ENCODE measurements at places on chromosomes 7 and 10.
A peak's percentile ranks its signal among the peaks of the same experiment; 100 is the strongest.

- DNase-seq = no peak
These were observed 29.8 kb upstream of the EPC1 start for GRCh38 chr10:32376771-32377170.

GRCh38 chr7:96675548-96675947 lies 34.1 kb downstream of the SEM1 start:
- DNase-seq = no peak

- no peak for DNase-seq
These were observed 60.4 kb upstream of the STRIP2 start for GRCh38 chr7:129373651-129374428.

GRCh38 chr10:114103284-114103683 lies 59.6 kb downstream of the ADRB1 start:
- no peak for DNase-seq

GRCh38 chr10:98154076-98154475 lies 19.6 kb downstream of the R3HCC1L start:
- no peak for DNase-seq

GRCh38 chr7:128073671-128074310 lies 42.6 kb upstream of the LRRC4 start:
- no peak for DNase-seq

DNA sequence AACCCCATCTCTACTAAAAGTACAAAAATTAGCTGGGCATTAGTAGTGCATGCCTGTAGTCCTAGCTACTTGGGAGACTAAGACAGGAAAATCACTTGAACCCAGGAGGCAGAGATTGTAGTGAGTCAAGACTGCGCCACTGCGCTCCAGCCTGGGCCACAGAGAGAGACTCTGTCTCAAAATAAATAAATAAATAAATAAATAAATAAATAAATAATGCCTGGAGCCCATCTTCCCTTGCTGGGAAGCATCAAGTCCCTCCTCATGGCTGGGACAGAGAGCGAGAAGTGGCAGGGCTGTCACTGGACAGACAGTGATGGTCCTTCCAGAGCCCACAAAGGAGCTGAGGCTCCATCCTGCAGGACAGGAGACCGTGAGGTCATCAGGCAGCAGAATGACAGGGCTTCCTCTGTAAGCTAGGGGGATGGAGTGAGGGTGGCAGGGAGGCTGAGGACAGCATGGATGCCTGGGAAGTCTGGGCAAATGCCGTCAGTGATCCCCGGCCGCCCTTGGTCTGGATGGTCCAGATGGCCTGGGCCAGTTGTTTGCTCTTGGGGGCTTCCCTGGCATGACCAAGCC lies 36.4 kb upstream of the ELN start:
- DNase-seq = no peak

- DNase-seq = no peak
These were observed 20.7 kb upstream of the CFTR start for GRCh38 chr7:117458977-117459583.

GRCh38 chr10:61971003-61971325 lies 69.5 kb downstream of the ARID5B start:
- DNase-seq = no peak

DNA sequence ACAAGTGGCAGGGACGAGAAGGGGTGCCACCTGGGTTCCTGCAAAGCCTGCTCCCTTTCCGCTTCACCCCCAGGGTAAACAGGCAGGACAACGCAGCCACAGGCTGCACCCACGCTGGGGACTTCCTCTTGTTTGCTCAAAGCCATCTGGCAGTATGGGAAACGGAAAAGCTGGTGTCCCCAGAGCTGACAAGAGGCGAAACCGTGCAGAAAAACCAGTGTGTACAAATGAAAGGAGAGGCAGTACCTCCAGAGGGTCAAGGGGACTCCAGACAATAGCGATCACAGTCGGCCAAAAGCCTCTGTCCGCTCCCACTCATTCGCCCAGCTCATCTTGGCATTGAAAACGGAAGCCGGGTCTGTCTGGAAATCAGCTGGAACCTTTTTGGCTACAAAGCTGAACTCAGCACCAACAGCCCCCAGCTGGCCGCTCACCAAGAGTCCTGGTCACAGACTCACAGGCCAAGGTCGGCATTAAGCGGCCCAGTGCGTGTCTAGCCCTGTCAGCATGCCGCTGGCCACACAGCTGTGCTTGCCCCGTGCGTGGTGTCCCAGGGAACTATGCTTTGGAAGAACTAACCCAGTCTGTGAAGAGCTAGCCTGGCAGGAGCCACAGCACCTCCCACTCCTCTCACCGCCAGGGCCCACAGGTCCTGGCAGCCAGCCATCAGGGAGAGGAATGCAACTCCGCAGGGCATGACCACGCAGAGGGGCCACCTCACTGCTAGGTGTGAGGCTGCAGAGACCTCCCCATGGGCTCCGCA lies 10.4 kb downstream of the TNS3 start:
- no peak for DNase-seq

DNA sequence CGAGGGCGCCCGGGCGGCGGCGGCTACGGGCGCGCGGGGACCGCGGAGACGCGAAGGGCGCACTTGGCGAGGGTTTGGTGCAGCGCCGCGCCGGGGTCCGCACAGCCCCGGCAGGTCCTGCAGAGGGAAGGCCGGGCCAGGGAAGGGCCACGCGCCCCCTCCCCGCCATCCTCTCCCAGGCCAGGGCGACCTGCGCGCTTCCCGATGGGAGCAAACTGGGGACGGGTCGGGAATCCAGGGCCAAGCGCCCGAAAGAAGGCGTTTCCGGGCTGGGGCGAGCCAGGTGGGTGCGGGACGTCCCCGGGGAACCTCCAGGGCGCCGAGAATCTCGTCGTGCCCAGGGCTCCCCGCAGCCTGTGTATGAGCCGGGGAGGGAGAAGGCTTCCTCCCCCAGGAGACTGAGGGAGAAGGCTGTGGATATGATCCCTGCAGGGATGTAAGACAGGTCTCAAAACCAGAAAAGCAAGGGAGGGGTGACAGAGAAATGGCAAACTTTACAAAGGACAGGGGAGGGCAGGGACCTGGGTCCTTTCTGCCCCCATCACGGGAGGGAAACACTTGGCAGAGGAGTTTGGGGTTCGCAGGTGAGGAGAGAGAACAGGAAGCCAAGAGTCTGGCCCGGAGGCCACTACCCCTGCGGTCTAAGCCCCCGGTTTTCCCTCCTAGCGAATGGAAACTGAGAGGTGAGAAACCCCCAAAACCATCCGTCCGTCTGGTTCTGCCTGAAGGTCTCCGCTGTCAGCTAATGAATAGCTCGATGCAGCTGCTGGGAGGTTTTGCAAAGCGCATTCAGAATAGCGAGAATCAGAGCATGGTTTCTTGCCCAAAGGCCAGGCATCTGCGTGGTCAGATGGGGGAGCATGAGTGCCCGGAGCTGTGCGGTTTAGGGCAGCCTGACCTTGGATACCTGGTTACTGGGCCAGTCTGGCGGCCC lies 674 bp downstream of the AMZ1 start:
- peak; percentile 53 for DNase-seq
